H1 (cell line): ENCODE measurements at places on chromosomes 1 and 21. TPM values are rescaled to one million over a fixed set of nuclear protein-coding genes. Genes with fewer than 3 reads are reported as not detected.

SPATA1 gene
- total RNA-seq = 1.1 TPM in 2 replicates

ETS2 gene
- total RNA-seq = 42.2 and 45.1 TPM in 2 replicates

SUSD4 gene
- total RNA-seq = 3.2 and 3.9 TPM in 2 replicates

STUM gene
- 1.2 and 1.3 TPM in 2 replicates for total RNA-seq

KLF17 gene
- total RNA-seq = not detected in 2 replicates

KLF18 gene
- total RNA-seq = 0.09 TPM in 1 of 2 replicates, not detected in the other

ZBED6 gene
- 24.1 and 25.9 TPM in 2 replicates for total RNA-seq

SLC45A1 gene
- total RNA-seq = 1.6 and 1.7 TPM in 2 replicates

DR1 gene
- 60.0 and 62.3 TPM in 2 replicates for total RNA-seq

FAM3B gene
- 2.0 and 3.1 TPM in 2 replicates for total RNA-seq

RABGAP1L gene
- 156 and 166 TPM in 2 replicates for total RNA-seq

C1orf74 gene
- total RNA-seq = 3.9 and 4.1 TPM in 2 replicates

BEST4 gene
- total RNA-seq = 0.80 and 1.4 TPM in 2 replicates

DMRTA2 gene
- not detected in 2 replicates for total RNA-seq

NPHS2 gene
- not detected in 2 replicates for total RNA-seq

OLIG2 gene
- 0.11 TPM in 1 of 2 replicates, not detected in the other for total RNA-seq

FCGR1A gene
- total RNA-seq = not detected in 2 replicates

MPC2 gene
- total RNA-seq = 40.6 and 40.9 TPM in 2 replicates

GPR3 gene
- total RNA-seq = 9.4 and 9.9 TPM in 2 replicates

LINGO4 gene
- total RNA-seq = not detected in 2 replicates

SPRR3 gene
- not detected in 2 replicates for total RNA-seq

PADI1 gene
- 0.30 and 0.33 TPM in 2 replicates for total RNA-seq

PRAMEF13 gene
- total RNA-seq = not detected in 2 replicates

FCGR3A gene
- not detected in 2 replicates for total RNA-seq
